ENCODE measurements at places on chromosomes 4 and X.

DNA sequence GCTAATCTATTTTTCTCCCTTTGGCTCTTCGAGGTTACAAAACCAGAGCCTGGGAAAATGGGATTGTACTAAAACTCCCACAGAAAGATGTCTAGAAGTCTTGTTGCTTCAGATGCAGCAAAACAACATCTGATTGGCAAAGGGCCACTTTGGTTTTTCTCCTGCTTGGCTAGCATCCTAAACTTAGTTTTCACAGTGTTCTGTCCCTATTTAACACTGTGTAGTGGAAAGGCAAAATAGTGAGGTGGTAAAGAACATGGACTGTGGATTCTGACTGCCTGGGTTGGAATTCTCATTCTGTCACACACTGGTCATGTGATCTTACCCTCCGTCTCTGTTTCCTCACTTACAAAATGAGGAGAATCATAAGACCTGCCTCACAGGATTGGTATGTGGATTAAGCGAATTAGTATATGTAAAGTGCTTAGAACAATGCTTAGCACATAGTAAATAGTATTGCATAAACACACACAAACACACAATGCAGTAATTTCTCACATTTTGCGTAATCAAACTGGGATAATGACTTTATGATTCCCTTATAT lies 23.5 kb downstream of the TIGD2 start:
- DNase-seq = no peak

GRCh38 chr4:1285790-1286553 lies 3.7 kb upstream of the MAEA start:
- no peak for DNase-seq

DNA sequence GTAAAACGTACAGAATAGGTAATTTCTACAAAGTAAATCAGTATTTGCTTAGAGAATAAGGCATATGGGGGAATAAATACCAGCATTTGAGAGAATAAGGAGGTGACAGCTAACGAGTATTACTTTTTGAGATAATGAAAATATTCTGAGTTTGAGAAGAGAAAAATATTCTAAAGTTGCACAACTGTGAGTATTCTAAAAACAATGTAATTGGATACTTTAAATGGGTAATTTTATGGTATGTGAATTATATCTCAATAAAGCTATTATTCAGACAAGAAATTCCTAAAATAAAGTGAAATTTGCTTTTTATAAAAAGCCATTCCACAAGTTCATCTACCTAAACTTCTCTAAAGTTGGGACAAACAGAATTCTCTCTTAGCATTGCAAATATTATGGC lies 62.6 kb downstream of the PDGFC start:
- no peak for DNase-seq

DNA sequence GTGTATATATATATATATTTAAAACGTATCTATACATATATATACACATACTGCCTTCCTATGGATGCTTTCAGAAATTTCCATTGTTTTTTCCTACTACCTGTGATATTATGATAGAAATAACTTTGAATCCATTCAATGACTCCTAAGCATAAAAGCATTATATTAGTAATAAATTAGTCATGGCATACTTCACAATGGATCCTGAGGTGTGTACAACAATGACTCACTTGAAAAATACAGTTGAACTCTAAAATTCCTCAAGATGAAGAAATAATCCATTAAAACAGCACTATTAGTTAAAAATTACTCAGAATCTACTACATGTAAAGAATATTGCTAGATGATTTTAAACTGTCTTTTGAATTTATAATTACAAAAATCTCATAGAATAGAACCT lies 201.1 kb downstream of the STPG2 start:
- no peak for DNase-seq

GRCh38 chr4:1401409-1402020 lies 4.7 kb downstream of the NKX1-1 start:
- no peak for DNase-seq

GRCh38 chr4:3362431-3363287 lies 69.8 kb downstream of the RGS12 start:
- no peak for DNase-seq

GRCh38 chr4:184331268-184331995 lies 113.8 kb upstream of the ENPP6 start:
- no peak for DNase-seq

DNA sequence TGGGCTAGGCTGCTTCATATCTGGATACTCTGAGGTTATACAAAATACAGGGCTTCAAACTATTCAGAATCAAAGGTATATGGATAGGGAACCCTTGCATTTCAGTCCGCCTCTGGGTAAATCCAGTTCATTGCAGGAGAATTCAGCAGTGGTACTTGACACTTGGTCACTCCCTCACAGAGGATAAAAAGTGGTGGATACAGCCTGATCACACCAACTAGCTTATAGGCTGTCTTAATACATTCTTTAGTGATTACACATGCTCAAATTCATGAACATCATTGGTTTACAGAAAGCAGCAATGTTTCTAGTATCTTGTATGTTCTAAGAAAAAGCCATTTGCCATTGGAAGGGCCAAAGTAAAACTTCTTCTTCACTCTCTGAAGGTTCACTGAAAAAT lies 104.8 kb upstream of the PDE5A start:
- no peak for DNase-seq

DNA sequence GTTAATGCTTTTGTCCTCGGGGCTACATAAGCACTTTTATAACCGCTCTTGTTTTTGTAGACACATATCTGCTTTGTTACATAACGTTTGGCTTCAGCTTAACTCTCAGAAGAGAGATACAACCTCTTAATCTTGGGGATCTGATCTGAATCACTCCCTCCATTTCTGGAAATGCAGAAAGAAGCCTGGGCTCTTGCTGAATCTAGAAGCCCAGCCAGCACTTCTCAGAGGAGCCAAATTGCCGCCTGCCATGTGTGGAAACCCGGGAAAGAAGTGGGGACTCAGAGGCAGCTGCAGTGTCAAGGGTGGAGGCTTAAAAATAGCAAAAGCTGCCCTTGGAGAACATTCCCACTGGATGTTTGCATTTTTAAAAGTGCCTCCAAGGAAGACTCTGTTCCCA lies 69.3 kb upstream of the LDB2 start:
- no peak for DNase-seq

- no peak for DNase-seq
Observed at GRCh38 chr4:104559502-104559901, 64.8 kb upstream of the CXXC4 start.

GRCh38 chrX:12971282-12972003 lies 3.5 kb upstream of the TMSB4X start:
- no peak for DNase-seq
